Activated CD4-positive, alpha-beta memory T cell treated with anti-CD3 and anti-CD28 coated beads, Interleukin-2, amount 10 ng/mL, durations not matched to agents 7 days and 5 days (primary cell): ENCODE measurements at places on chromosomes 12 and 14.

- DNase-seq: no peak
Measured at GRCh38 chr12:44334347-44334746, 498.5 kb downstream of the TMEM117 start.

DNA sequence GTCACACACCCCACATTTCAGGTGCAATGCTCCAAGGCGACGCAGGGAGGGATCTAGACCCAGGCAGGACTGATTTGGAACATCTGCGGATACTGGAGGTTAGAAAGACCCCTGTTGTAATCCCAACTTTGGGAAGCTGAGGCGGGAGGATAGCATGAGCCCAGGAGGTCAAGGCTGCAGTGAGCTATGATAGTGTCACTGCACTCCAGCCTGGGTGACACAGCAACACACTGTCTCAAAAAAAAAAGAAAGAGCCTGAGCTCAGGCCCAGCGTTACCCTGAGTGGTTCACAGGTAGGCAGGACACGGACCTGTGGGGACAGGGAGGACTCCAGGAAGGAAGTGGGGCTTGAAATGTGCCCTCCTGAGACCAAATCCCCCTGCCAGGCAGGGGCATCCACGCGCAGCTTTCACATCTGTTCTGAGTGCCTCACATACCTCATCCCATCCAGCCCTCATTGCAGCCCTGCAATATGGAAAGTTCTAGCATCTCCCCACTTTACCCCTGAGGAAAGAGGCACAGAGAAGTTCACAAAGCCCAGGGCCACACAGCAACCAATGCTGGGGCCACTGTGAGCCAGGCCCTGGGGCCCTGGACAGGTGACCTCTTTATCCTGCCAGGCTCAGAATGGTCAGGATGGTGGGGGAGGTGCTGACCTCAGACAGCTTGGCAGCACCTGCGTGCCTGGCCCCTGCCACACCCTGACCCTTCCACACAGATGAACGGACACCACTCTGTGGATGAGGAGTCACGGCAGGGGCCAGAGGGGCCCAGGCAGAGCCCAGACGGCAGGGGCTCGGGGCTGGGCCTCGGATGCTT, 34.1 kb downstream of the CCDC85C start:
- no peak for DNase-seq

DNA sequence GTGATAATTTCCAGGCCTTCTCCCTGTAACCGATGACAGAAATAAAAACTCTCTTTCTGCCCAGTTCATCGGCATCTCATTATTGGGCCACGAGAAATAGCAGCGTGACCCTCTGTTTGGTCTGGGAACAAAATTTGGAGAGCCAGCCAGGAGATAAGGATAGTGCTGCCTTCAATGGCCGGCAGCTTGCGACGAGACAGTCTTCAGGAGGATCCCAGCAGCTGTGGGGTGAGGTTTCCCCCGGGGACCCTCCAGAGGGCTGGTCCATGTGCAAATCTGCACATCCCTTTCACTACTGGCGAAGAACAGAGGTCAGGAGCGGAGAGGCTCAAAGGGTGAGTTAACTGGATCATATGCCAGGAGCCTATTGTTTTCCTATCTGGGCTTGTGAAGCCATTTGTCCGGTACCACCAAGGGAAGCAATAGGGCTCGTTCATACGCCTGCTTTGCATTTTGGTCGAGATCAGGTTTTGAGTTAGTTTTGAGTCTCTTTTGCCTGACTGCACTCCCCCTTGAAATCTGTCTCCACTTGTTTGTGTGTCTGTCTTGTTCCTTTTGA, 4.8 kb downstream of the SLC39A2 start:
- no peak for DNase-seq

DNA sequence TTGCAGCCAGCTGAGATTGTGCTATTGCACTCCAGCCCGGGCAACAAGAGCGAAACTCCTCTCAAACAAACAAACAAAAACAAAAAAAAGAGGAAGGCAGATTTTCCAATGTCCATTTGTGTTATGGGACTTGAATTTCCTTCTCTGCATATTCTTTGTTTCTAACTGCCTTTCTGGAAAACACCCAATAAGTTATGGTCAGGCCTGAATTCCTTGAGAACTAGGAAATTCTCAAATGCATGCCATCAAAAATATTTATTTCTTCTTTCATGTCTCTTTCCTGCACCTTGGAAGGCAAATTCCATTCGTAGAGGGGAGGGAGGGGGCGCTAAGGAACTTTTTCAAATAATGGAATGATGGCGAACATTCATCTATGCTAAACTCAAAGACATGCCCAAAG, 117.6 kb upstream of the TMCC3 start:
- no peak for DNase-seq

GRCh38 chr12:42794806-42795205, 205.3 kb upstream of the PRICKLE1 start:
- no peak for DNase-seq

GRCh38 chr14:22666203-22666893, 22.2 kb upstream of the OR6J1 start:
- no peak for DNase-seq

GRCh38 chr14:22653012-22653621, 9.0 kb upstream of the OR6J1 start:
- peak; percentile 54 for DNase-seq

- DNase-seq: no peak
Measured at GRCh38 chr14:103908580-103908979, 19.7 kb upstream of the TDRD9 start.

- no peak for DNase-seq
Measured at GRCh38 chr14:38120109-38120508, 87.6 kb upstream of the SSTR1 start.

DNA sequence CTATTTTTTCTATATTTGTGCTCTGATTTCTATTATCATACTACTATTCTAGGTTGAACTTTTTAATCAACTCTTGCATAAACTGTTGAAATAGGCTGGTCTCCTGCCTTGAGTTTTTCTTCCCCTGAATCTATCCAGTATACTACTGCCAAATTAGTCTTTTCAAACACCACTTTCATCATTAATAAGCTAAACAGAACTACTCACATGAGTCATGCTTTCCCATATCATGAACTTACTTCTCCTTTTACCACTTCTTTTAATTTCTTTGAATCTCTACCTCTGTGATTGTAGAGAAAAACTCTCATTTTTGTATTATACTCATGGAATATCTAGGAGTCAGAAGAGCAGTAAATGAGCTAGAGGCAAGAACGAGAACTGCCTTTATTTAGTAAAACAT, 340.3 kb upstream of the PDE3A start:
- DNase-seq: no peak

- DNase-seq: no peak
Measured at GRCh38 chr12:54588110-54588889, at the start of gene PPP1R1A. PPP1R1A (minus strand) TSS chr12:54588659; CDS start chr12:54588488, 171 bp downstream.

DNA sequence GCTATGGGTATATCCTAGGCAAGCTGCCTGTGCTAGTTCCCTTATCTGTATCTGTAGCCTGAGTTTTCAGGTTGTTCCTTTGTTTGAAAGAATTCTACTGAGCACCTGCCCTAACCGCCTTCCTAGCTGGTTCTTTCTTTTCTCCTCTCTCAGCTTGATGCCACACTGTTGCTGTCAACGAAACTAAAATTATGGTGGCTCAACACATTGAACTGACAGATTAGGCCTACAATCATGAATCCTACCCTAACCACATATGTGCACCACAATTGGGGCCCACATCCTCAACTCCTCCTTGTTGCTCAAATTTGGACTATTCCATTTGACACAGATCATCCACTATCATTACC, 36.2 kb upstream of the RESF1 start:
- DNase-seq: no peak

DNA sequence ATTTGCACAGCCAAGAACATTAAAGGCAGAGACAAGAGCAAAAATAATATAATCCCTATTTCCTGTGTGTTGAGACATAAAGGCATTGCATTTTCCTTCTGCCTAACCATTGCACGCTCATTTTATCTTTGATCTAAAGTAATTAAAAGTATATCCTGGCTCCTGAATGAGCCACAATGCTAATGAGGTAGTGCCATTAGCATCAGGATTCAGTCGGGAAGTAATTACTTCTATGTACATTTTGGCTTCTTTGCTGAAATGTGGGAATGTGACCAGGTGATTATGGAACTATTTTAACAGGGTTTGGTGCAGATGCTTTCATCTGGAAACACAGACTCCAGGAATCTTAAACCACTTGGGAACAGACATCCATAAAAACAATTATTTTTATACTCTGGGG, 77.4 kb downstream of the TMTC1 start:
- DNase-seq: no peak

- DNase-seq: no peak
Measured at GRCh38 chr14:92647797-92648279, 100.6 kb downstream of the LGMN start.

DNA sequence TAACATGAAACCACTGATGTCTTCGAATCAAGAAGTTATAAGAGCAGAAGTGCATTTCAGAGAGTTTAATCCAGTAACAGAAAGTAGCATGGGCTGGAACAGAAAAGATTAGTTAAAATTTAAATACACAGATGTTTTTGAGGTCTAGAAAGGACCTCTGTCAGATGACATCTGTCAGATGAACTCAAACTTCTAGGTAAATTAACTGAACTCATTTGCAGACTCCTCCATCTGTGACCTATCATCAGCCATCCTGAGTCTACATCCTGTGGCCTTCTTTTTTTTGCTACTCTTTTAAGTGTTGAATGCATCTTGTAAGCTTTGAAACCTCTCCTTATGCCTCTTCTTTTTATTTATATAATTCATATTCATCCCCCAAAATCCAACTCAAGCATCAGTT, 53.3 kb downstream of the C2CD5 start:
- DNase-seq: no peak

GRCh38 chr12:15880721-15881120, 1.5 kb upstream of the STRAP start:
- no peak for DNase-seq

DNA sequence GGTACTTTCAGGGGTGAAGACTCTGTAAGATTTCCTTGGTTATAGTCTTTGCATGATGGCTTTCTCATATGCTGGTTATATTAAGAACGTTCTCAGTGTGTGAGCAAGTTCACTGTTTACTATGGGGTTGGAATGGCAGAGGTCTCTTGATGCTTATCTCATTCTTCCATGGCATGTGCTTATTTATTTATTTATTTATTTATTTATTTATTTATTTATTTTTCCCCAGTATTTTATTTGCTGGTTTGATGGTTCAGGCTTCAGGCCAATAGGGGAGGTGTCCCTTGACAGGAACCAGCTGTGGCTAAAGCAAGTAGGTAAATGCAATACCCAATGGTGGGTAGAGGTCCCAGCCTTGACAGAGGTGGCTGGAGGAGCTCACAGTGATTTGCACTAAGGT, 161.3 kb upstream of the GARIN6 start:
- no peak for DNase-seq

- DNase-seq: no peak
Measured at GRCh38 chr12:57441846-57442427, 7.4 kb downstream of the INHBC start.

DNA sequence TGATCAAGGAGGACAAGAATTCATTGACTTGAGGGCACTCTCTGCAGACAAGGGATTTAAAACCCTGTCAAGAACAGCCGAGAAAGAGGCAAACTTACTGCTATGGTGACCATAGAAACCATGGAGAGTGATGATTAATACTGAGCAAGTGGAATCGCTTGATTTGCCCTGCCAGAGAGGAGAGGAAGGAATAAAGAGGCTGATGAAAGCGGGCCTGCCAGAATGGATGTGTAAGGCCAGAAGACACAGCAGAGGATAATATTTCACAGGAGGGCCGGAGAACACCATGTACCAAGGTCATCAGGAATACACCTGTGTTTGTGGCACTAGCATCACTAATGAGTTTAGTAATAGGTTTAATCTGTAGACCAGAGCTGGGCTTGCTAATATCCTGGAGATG, 221.8 kb upstream of the DCN start:
- DNase-seq: no peak

DNA sequence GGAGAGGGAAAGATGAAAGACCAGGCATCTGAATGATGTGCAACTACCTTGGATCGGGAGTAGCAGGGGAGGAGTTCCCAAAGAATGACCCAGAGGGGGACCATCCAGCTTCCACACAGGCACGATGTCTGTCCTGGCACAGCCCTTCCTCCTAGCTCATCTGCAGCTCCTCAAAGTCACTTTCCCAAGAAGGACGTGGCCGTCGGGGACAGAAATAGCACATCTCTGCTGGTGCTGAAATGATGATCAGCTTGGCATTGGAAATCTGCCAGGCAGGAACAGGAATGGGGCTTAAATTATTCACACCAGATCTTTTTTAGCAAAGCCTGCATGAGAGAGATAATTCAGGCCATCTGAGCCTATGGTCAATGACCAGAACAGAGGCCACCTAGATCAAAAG, 41.7 kb downstream of the TSPAN11 start:
- DNase-seq: no peak

GRCh38 chr12:123471374-123472068, 13.6 kb downstream of the SNRNP35 start:
- DNase-seq: no peak

GRCh38 chr12:124663206-124663605, 95.8 kb upstream of the NCOR2 start:
- no peak for DNase-seq

- no peak for DNase-seq
Measured at GRCh38 chr12:106584104-106585064, 1.6 kb downstream of the RFX4 start.

GRCh38 chr12:58441483-58441882, 478.8 kb downstream of the LRIG3 start:
- no peak for DNase-seq

- no peak for DNase-seq
Measured at GRCh38 chr14:24395609-24396582, 2.9 kb upstream of the NYNRIN start.

DNA sequence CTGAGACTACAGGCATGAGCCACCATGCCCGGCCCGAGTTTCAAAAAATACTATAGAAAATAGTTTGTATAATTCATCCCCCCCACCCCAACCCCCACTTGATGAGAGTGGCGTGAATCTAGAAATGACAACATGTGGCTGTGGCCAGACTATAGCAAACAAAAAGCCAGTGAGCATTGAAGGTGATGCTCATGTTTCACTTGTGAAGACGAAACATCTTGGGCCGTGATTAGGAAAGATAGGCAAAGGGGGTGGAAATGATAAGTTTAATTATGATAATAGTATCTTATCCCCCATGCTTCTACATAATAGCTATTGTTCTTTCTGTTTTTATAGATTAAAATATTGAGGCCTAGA, 8.5 kb downstream of the BORCS5 start:
- DNase-seq: no peak

- no peak for DNase-seq
Measured at GRCh38 chr12:87967871-87968270, 61.3 kb downstream of the C12orf50 start.

GRCh38 chr14:61812347-61813095, 50.3 kb downstream of the SNAPC1 start:
- DNase-seq: no peak

DNA sequence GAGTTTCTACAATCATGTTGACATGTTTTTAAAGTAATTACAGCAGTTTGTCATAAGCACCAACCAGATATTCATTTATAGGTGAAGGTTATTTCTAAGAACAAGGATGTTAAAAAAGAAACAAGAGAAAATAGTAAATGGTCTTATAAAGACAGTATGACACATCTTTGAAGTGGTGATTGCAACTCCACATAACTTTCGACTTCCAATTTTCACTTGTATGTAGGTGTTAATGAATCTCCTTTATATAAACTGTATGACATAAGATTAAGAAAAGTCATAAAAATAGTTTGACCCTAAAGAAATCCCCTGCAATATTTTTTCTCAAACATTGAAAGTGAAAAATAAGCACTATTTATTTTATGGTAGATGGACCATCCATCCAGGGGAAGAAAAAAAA, 144.8 kb upstream of the PTPRQ start:
- no peak for DNase-seq
